ENCODE measurements at places on chromosomes 13 and 19. TPM values are rescaled to one million over a fixed set of nuclear protein-coding genes. Genes with fewer than 3 reads are reported as not detected.
A peak's percentile ranks its signal among the peaks of the same experiment; 100 is the strongest.

The MYBPC2 gene
- 0.05 TPM for total RNA-seq

- DNase-seq = no peak
These were observed 62.5 kb downstream of the RAP2A start for GRCh38 chr13:97496511-97496910.

The CGB1 gene
- total RNA-seq = not detected

The KLK12 gene
- total RNA-seq = not detected

DNA sequence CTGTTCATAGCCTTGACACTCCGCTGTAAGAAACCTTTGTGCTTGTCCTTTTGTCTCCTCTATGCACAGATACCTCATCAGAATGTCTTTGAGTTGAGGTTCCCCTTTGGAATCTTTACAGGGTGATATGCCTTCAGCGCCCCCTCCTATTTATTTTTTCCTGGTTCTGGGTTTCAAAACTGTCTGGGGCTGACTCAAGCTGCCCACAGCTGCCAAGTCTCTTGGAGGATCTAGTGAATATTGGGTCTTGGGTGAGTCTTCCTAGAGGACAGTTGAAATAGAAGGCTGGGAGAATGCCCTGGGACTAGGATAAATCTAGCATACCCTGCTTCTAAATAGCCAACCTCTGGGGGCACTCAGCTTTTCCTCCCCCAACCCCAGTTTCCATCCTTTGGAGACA is 930 bp downstream of the ZNF136 start:
- peak; percentile 29 for DNase-seq

The CIC gene
- total RNA-seq = 20.6 TPM

- DNase-seq = peak; percentile 83
These were observed 42.1 kb downstream of the NAA16 start for GRCh38 chr13:41352935-41353840.

GRCh38 chr19:11373166-11373884 is 1.1 kb upstream of the SWSAP1 start:
- no peak for DNase-seq

- peak; percentile 49 for DNase-seq
These were observed 6.6 kb downstream of the ANKRD10 start for GRCh38 chr13:110907951-110908898.

DNA sequence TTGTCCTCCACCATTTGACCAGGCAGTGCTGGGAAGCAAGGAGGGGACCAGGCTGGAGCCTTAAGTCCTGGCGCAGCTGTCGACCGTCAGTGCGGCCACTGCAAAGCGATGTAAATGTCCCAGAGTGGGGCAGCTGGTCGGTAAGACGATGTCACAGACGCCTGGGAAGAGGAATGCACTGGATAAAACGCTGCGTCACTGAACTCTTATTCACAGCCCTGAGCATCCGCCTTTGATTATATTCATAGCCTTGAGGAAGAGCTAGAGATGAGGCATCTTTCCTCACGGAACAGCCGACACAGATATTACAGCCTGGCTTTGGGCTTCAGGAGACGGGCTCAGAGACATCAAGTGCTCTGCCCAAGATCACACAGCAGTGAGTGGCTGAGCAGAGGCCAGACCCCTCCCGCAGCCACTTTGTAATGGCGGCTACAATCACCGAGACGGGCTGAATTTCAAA is 17.6 kb upstream of the TUBGCP3 start:
- DNase-seq = no peak

DNA sequence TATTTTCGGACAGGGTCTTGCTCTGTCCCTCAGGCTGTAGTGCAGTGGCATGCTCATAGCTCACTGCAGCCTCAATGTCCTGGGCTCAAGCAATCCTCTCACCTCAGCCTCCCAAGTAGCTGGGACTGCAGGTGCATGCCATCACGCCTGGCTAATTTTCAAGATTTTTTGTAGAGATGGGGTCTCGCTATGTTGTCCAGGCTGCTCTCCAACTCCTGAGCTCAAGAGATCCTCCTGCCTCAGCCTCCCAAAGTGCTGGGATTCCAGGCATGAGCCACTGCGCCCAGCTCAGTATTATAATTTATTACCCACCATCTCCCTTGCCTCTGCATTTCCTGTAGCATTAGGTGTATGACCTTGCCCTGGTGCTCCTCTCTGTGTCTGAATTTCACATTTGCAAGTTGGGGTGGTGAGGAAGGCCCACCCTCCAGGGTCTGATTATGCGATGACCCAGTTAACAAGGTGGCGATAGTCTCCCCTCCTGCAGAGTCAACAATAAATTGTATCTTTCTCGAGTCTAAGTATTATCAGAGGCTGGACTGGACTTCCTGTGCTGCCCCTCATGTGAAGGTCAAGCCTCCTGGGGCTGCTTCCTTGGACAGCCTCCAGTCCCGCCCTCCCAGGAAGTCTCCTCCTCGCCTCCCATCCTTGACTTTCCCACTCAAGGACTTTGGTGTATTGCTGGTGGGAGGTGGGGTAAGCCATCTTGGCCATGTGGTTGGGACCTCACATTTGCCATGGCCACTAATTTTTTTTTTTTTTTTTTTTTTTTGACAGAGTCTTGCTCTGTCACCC is 1.5 kb upstream of the TUBB4A start:
- DNase-seq = no peak

DNA sequence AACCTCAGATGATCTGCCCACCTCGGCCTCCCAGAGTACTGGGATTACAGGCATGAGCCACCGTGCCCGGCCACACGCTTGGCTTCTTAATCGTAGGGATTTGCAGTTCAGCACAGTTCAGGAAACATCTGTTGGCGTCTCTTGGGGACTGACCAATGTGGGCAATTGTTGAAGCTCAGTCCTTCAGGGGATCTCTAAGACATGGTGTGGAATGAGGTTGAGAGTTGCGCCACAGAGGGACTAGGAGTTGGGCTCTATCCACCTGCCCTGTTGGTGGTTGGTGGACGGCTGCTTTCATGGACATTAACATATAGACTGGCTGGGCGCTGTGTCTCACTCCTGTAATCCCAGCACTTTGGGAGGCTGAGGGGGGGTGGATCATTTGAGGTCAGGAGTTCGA is 37.3 kb upstream of the SIN3B start:
- peak; percentile 25 for DNase-seq

DNA sequence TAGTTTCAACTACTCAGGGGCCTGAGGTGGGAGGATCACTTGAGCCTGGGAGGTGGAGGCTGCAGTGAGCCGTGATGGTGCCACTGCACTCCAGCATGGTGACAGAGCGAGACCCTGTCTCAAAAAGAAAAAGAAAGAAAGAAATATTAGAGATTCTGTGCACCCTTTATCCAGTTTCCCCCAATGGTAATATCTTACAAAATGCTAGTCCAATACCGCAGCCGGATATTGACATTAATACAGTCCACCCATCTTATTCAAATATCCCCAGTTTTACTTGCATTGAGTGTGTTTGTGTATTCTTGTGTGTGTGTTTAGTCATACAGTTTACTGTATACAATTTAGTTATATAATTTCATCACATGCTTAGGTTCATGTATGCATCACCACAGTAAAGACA is 8.6 kb upstream of the IFNL4 start:
- DNase-seq = no peak

DNA sequence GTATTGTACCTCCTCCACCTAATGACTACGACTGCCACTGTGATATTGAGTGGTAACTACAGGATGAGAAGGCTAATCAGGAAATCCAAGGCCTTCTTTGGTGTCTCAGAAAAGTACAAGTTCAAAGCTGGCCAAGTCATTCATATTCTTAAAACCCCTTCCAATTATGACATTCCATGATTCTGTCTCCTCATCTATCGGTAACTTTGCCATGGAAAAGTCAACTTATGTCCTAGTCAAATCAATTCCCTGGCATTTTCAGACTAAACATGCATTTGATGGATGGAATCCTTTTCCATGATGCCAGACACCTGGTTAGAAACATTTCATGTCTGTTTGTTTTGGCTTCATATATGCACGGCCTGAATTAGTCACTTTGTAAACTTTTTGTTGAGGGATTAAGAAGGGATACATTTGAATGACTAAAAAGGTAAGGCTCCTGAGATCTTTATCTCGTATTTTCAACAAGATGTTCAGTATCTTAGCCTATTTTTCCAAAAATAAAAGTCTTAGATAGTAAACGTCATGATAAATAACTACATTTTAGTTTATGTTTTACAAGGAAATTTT is 186.5 kb downstream of the NHLRC3 start:
- DNase-seq = no peak

The RUBCNL gene
- total RNA-seq = under 0.01 TPM

DNA sequence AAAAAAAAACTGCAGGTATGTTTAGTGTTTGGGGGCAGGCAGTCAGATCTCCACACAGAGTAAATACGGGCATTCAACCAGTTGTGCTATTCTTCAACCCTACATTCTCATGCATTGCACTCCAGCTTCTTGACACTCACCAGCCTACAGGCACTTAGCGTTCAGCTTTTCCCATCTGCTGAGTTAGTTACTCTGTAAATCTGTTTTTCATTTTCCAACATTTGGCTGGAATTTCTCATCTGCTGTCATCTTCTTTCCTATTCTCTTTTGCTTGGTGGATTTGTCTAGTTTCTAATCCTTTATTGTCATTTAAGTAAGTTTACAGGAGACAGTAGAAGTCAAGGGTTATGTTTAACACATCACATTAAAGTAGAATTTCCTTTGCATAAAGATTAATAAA is 1318.9 kb downstream of the OLFM4 start:
- no peak for DNase-seq

The ZNF45 gene
- 19.2 TPM for total RNA-seq

- DNase-seq = no peak
These were observed 771.6 kb downstream of the EFNB2 start for GRCh38 chr13:105763851-105764250.

DNA sequence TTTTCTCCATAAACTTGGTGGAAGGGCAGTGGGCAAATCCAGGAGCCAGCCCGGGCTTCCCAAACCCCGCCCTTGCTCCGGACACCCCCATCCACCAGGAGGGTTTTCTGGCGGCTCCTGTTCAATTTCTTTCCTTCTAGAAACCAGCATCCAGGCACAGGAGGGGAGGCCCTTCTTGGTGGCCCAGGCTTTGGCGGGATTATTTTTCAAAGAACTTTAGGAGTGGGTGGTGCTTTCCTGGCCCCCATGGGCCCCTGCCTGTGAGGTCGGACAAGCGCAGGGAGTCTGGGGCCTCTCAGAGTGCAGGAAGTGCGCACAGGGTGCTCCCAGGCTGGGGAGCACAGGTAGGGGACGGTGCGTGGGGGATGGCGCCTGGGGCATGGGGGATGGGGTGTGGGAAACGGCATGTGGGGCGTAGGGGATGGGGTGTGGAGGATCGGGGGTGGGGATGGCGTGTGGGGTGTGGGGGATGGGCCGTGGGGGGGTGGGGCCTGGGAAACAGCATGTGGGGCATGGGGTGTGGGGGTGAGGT is 396 bp downstream of the F7 start:
- DNase-seq = no peak

The TUBB4A gene
- not detected for total RNA-seq

The ODAD3 gene
- 0.05 TPM for total RNA-seq

DNA sequence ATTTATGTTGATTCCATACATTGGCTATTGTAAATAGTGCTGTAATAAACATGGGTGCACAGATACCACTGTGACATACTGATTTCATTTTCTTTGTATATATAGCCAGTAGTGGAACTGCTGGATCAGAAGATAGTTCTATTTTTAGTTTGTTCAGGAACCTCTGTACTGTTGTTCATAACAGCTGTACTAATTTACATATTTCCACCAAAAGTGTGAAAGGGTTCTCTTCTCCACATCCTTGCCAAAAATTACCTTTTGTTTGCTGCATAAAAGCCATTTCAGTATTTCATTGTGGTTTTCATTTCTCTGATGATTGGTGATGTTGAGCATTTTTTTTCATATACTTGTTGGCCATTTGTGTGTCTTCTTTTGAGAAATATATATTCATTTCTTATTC is 1962.1 kb downstream of the PCDH9 start:
- DNase-seq = no peak

- DNase-seq = peak; percentile 50
These were observed 751 bp downstream of the ZNF584 start for GRCh38 chr19:58409010-58409790.

DNA sequence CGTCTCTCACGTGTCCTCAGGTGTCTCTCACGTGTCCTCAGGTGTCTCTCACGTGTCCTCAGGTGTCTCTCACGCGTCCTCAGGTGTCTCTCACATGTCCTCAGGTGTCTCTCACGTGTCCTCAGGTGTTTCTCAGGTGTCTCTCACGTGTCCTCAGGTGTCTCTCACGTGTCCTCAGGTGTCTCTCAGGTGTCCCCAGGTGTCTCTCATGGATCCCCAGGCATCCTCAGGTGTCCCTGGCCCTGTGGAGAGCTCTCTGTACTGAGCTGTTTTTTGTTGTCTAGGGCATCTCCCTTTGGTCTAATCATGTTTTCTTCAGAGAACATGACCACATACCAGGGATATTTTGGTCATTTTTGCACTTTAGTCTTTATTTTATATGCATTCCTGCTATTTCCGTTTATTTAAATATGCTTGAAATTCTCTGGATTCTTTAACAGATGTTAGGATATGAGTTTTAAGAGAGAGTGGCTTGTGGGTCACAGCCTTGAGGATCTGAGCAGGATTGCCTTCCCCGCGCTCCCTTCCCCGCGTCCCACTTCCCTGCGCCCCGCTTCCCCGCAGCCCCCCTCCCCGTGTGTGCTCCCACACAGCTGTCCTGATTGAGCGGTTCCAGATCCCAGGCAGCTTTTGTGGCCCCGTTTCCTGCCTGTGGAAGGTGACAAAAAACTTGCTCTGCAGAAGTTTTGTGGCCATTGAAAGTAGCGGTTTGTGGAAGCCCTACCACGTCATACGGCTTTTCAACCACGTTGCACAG is 31.9 kb downstream of the ATP4B start:
- DNase-seq = peak; percentile 21

The AZU1 gene
- total RNA-seq = not detected

- DNase-seq = no peak
These were observed 5.0 kb downstream of the EBI3 start for GRCh38 chr19:4234142-4234861.

- DNase-seq = no peak
These were observed 132.7 kb upstream of the RNF113B start for GRCh38 chr13:98309569-98310335.

The ZNF428 gene
- 46.5 TPM for total RNA-seq

The THSD8 gene
- total RNA-seq = 0.23 TPM

GRCh38 chr13:112686987-112687386 is 2.9 kb upstream of the ATP11A start:
- no peak for DNase-seq

- peak; percentile 90 for DNase-seq
These were observed 4.3 kb downstream of the CD37 start for GRCh38 chr19:49339301-49340068.

DNA sequence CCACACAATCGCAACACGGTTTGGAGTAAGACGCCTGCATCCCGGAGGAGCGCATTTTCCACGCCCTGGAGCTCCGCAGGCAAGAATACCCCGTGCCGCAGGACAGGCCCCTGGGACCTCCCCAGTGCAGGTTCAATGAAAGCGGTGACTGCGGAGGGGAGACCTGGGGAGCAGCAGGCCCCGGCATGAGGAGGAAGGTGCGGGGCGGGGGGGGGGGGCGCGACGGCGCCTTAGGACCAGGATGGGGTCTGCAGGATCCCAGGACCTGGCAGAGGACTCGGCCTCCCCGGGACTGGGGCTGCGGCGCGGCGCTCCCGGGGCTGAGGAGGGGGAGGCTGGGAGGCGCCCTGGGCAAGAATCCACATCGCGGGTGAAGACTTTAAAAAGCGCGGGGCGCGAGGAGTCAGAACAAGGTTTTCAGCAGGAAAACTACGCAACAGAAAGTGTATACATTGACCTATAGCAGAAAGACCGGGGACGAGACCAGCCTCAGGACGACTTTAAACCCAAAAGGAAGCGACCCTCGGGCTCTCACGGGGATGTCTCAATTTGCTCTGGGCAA is 432 bp downstream of the ZNF611 start:
- peak; percentile 38 for DNase-seq

The DAZAP1 gene
- total RNA-seq = 58.0 TPM

- DNase-seq = peak; percentile 50
These were observed 483.2 kb downstream of the DIAPH3 start for GRCh38 chr13:59680429-59681024.
